CD4-positive, alpha-beta memory T cell (primary cell): ENCODE measurements at places on chromosomes 4 and X. TPM values are rescaled to one million over a fixed set of nuclear protein-coding genes. Genes with fewer than 3 reads are reported as not detected.

DNA sequence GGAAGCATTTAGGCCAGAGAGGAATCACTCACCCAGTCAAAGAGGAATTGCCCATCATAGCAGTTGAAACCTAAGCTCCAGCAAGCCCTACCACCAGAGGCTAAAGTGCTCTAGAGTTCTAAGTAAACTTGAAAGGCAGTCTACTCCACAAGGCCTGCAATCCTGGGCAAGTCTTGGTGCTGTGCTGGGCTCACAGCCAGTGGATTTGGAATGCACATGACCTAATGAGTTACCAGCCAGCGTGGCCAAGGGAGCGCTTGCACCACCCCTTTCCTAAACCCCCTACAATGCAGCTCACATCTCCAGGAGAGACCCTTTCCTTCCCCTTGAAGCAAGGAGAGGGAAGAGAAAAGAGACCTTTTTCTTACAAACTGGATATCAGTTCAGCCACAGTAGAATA, 445.7 kb downstream of the GASK1B start:
- H3K4me3 ChIP-seq: no peak overlapping the region
- H3K27ac ChIP-seq: no peak overlapping the region
- H3K36me3 ChIP-seq: no peaks in the 10 kb centered on the region
- H3K27me3 ChIP-seq: no peaks in the 10 kb centered on the region
- no peak for DNase-seq
- no peaks in the 10 kb centered on the region for H3K4me1 ChIP-seq

DNA sequence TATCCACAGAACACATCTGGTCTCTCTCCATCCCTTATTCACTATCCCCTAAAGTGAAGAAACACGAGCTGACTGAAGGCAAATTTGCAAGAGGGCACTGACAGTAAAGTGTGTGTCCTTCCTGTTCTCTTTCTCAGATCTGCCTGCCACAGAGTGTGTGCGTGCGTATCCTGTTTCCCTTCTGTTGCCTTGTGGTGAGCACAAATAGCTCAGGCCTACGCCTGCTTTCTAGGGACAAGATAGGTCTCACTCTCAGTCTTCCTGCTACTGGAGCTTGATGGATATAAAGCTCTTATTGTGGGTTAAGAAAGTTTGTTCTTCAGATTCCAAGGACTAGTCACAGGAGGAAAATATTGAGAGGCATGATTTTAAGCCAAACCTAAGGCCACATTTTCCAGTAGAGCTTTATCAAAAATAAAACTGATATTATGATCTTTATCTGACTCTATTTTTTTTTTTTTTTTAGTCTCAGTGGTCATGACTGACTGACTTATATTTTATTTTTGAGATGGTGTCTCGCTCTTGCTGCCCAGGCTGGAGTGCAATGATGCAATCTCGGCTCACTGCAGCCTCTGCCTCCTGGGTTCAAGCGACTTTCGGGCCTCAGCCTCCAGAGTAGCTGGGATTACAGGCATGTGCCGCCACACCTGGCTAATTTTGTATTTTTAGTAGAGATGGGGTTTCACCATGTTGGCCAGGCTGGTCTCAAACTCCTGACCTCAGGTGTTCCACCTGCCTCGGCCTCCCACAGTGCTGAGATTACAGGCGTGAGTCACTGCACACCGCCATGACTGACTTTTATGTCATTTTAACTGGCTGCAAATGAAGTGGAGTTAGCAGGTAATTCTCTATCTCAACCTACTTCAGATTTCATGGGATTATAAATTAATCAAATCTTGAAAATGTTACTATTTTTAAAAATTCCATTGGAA, 140.3 kb upstream of the SH3RF1 start:
- no peak overlapping the region for H3K4me3 ChIP-seq
- no peaks in the 10 kb centered on the region for H3K36me3 ChIP-seq
- H3K4me1 ChIP-seq: peaks cover 22% of the 10 kb centered on the region
- peak; percentile 55 for DNase-seq
- H3K27ac ChIP-seq: no peak overlapping the region

DNA sequence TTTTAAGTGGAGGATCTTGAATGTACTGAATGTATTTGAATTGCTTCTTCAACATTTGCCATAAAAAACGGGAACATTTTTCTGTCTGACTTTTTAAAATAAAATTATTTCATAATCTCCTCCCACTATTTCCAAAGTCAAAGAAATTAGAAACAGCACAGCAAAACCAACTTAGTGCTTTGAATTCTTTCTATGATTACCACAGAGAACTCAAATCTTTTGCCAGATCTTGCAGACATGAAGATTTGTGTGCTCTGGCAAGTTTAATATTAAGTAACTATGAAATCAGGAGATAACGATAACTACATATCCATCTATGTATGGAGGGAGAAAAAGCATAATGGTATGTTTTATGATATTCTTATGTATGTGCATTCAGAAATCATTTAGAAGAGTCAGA, 982.2 kb downstream of the PCDH7 start:
- H3K27me3 ChIP-seq: no peaks in the 10 kb centered on the region
- DNase-seq: no peak
- H3K4me1 ChIP-seq: no peaks in the 10 kb centered on the region
- no peak overlapping the region for H3K27ac ChIP-seq
- no peak overlapping the region for H3K4me3 ChIP-seq
- H3K36me3 ChIP-seq: no peaks in the 10 kb centered on the region

DNA sequence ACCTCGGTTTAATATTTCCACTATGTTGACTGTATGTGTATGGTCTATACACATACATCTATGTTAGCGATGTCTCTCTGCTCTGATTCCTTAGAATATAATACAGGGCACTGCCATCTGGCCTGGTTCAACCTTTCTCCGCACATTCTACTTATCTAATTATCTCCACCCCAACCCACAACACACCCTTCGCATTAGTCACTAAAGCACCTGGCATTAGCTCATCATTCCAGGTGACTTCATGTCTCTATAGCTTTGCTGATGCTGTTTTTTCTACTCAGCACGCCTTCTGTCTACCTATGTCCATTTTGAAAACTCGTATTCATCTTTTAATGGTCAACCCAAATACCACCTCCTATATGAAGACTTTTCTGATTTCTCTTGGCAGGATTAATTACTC, 425.2 kb upstream of the RASGEF1B start:
- H3K4me3 ChIP-seq: no peak overlapping the region
- no peak overlapping the region for H3K27ac ChIP-seq
- no peaks in the 10 kb centered on the region for H3K4me1 ChIP-seq
- no peaks in the 10 kb centered on the region for H3K36me3 ChIP-seq

GRCh38 chrX:112731793-112732192, 52.1 kb upstream of the LHFPL1 start:
- H3K4me3 ChIP-seq: no peak overlapping the region
- H3K36me3 ChIP-seq: no peaks in the 10 kb centered on the region
- no peaks in the 10 kb centered on the region for H3K4me1 ChIP-seq
- H3K27me3 ChIP-seq: no peaks in the 10 kb centered on the region

Gene RADX
- total RNA-seq: 15.6 TPM
